ENCODE measurements at places on chromosomes 2 and 18.

GRCh38 chr2:4962419-4962818 lies 729.8 kb upstream of the SOX11 start:
- DNase-seq, result no peak

GRCh38 chr2:38935568-38936172 lies 46.0 kb downstream of the ARHGEF33 start:
- DNase-seq, result no peak

GRCh38 chr2:129872446-129872845 lies 107.0 kb upstream of the RAB6C start:
- DNase-seq, result no peak

DNA sequence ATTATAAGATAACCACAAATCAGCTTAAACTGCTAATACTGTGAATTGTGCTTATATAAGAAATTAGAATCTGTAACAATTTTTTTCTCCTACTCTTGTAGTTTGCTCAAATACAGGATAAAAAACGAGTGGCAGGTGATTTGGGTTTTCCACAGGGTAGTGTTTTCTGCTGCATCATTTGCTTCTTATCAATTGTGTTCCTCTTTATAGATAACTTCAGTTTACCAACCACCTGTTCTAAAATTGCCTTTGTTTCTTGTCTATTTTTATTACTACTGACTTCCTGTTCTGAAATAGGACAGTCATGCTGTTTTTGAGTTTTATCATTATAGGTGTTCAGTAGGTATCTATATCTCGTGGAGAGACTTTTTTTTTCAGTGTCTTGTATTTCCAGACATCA lies 56.9 kb downstream of the MFSD6 start:
- DNase-seq, result no peak

DNA sequence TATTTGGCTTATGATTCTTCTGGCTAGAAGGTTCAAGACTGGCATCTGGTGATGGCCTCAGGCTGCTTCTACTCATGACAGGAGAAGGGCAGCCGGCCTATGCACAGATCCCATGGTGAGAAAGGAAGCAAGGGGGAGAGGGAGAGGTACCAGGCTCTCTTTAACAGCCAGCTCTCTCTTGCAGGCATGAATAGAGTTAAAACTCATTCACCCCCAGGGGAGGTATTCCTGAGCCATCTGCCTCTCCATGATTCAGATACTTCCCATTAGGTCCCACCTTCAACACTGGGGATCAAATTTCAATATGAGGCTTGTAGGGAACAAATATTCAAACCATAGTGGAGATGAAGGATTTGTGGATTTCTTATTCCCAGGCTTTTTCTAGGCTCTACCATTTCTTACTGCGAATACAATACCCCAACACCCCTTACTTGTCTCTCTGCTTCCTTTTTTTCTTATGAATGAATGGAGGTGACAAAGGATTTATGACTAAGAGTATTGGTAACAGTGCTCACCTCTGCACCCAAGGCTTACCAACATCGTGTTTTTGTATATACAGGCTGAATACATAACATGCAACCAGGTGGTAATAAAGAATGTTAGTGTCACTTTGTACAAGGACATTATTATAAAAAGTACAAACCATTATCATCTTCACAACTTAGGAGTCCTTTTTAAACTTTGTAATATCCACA lies 454.6 kb upstream of the TRIB2 start:
- no peak for DNase-seq

DNA sequence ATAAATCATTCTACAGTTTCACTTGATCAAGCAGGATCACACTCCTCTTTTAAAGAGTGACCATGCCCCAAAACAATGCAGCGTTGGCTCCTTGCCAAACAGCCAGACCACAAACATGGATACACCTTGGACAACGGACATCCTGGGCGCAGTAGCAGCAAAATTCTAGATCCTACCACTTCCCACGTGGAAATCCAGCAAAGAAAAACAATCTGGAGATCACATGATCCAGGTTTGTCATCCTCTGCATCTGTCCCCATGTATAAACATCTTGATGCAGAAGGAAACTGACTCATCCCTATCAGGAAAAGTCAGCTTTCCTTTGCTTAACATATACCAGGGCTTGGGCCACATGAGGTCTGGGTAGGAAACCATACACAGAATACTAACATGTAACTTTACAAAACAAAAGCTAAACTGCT lies 53.1 kb downstream of the ZNF521 start:
- no peak for DNase-seq

- no peak for DNase-seq
Observed at GRCh38 chr2:73938718-73939352, 12.2 kb downstream of the DGUOK start.

DNA sequence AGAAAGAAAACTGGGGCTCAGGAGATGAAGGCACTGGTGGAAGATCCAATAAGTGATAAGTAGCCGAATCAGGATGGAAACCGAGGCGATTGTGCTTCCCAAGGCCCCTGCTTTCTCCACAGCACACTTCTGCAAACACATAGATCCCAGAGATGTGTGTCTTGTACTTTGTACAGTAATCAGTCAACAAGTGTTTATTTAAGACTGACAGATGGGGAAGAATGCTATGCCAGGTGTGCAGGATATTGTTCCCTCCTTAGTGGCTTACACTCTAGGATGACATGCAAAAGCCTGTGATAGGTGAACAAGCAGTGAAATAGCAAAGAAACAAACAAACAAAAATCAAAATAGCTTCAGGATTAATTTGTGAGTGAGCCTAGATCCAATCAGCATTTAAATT lies 116.6 kb downstream of the ACTR3 start:
- no peak for DNase-seq
